IMR-90 (cell line): ENCODE measurements at places on chromosomes 4 and X. TPM values are rescaled to one million over a fixed set of nuclear protein-coding genes. Genes with fewer than 3 reads are reported as not detected.

Gene POU4F2
- total RNA-seq = not detected in 2 replicates

DNA sequence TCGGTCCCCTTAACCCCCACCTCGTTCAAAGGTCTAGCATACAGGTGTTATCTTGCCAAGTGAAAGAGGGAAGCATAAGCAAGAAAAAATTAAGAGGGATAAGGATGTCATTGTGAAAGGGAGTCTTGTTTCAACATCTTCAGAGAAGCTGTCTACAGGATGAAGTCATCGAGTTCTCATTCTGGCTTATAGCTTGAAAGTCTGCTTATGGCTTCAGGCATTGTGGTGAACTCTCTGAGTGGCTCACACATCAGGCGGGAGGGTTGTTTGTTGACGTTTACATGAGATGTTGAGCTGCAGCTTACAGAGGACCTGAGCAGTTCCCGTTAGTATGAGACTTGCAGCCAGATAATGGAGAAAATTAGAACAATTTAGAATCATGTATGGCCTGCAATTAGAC, 16.6 kb downstream of the MAGEA9B start:
- peak; percentile 86 for DNase-seq

Gene RAI2
- not detected in 2 replicates for total RNA-seq

Gene MAB21L2
- total RNA-seq = 11.7 and 12.0 TPM in 2 replicates

GRCh38 chrX:130158311-130158710, 7.3 kb downstream of the AIFM1 start:
- DNase-seq = no peak

DNA sequence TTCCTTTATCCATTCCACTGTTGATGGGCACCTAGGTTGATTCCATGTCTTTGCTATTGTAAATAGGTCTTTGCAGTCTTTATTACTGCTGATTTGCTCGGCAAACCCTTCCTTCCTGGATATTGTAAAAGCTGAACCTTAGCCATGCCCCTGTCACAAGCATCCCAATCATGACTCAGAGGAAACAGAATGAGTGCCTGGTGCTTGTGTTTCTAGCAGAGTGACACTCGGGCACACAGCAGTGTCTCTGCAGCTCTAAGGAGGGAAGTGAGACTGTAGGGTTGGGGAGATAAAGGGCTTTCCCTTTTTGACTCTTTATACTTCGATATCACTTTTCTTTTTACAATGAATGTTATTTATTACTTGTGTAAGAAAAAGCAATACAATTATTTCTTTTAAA, 83.3 kb downstream of the AKAP4 start:
- DNase-seq = no peak

Gene FAM47E
- under 0.01 TPM in 1 of 2 replicates, not detected in the other for total RNA-seq

Gene SPANXC
- not detected in 2 replicates for total RNA-seq

Gene RNF128
- total RNA-seq = 4.8 and 6.4 TPM in 2 replicates
